ENCODE measurements at places on chromosomes 11 and 22.

- no peak for DNase-seq
Measured at GRCh38 chr11:6667733-6668374, 12.2 kb upstream of the DCHS1 start.

DNA sequence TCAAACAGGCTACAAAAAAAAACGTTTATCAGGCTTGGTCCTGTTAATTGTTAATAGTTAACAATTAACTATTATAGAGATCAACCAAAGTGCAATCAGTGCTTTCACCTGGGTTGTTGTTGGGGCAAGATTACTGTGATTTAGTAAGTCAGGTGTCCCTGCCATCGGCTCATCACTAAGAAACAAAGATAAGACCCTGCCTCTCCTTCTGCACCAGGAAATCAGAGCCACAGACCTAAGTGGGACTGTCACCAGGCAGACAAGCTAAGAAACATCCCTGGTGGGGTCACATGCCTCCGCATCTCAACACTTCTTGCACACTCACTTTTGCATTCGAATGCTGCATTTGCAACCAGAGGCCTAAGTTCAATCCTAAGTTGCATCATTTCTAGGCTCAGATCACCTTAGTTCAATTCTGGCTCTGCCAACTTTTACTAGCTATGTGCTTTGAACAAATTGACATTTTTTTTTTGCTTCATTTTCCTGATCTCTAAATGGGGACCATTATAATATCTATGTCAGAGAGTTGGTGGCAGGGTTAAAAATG is 298.9 kb upstream of the B3GAT1 start:
- no peak for DNase-seq

DNA sequence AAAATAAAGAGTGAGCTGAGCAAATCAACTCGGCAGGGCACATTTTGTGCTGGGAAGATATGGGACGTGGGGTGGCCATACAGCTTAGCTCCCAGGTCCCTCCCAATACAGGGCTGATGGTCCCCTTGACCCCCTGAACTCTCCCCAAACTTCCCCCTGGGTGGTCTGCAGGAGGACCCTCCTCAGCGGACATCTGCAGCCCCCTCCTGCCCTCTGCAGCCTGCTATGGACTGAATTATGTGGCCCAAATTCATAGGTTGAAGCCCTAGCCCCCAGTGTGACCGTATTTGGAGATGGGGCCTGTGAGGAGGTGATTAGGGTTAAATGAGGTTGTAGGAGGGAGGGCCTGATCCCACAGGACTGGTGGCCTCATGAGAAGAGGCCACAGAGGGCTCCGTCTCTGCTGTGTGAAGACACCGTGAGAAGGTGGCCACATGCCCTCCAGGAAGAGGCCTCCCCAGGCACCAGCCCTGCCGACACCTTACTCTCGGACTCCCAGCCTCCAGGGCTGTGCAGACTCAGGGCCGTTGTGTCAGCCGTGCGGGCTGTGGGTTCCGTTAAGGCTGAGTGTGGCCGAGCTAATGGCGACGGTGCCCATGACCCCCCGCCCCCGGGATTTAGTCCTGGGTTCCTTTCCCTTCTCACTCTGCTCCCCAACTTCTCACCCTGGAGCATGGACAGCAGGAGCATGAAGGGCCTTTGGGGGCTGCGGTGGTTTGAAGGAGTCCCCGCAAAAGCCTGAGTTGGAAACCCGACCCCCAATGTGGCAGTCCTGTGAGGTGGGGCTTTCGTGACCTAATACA is 1042.8 kb downstream of the BRD1 start:
- DNase-seq = no peak

GRCh38 chr11:67277231-67277961 is 11.1 kb downstream of the GRK2 start:
- no peak for DNase-seq

GRCh38 chr11:67667490-67668191 is 6.8 kb downstream of the ALDH3B2 start:
- DNase-seq = no peak

DNA sequence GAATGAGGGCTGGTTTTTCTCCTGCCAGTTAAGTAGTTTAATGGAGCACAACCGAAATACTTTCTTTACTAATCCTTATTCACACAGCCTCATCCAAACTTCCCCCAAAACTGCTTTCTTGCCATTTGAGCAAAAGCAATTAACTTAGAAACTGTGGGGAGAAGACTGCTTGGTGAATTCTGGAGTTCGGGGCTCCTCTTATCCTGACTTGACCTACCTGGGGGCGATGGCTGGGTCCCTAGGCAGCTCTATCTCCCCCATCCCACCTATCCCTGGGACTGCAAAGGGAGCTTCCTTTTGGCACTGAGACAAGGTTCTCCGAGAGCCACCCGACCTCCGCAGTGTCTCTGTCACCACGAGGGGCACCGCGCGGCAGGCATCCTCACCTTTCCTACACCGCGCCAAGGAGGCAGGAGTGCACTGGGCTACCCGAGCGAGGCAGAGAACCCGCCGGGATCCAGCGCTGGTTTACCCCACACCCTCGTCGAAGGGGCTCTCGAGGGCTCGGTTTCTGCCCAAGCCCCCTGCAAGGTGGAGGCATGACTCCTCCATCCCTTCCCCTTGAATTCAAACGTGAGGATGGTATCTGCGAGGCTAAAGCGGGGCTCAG is 759 bp downstream of the DESI1 start:
- DNase-seq = no peak

GRCh38 chr11:1472180-1473005 is 14.2 kb downstream of the MOB2 start:
- DNase-seq = no peak

DNA sequence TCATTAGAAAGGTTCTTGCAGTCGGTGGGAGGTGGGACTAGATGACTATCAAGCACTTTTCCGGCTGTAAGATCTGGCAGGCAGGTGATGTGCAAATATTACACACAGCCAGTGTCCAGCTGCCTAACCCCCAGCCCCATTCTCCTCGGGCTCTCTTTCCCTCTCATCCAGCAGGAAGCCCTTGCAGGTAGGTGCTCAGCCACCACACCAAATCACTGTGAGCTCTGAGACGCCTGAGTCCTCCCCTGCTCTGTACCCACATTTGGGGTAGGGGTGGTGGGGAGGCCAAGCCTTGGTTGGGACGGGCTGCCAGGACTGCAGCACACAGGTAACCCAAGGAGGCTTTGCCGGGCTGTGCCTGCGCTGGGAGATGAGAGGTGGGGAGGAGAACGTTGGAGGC is 601 bp downstream of the ART5 start:
- no peak for DNase-seq

- peak; percentile 3 for DNase-seq
Measured at GRCh38 chr11:95241681-95242081, 10.7 kb upstream of the SESN3 start.

DNA sequence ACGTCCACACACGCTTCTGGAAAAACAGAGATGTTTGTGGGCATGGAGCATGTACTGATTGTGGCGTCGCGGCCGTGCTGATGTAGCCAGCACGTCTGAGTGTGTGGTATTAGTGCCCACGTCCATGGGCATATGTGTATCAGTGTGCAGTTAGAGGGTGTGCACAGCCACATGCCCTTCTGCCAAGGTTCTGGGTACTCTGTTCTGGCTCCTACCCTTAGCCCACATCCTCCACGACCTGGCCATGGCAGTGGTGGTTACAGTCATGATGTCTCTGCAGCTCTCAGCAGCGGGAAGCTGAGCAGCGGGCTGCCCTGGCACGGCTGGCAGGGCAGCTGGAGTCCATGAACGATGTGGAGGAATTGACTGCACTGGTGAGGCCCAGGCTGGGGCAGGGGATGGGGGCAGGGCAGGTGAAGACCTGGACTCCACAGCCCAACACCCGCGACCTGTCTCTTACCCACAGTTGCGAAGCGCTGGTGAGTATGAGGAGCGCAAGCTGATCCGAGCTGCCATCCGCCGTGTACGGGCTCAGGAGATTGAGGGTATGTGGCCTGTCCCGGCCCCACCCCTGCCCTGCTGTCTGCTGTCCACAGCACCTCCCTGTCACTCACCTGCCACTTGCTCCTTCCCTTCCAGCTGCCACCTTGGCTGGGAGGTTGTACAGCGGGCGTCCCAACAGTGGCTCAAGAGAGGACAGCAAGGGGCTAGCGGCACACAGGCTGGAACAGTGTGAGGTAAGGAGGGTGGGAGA is 7.3 kb downstream of the SMTN start:
- DNase-seq = no peak

DNA sequence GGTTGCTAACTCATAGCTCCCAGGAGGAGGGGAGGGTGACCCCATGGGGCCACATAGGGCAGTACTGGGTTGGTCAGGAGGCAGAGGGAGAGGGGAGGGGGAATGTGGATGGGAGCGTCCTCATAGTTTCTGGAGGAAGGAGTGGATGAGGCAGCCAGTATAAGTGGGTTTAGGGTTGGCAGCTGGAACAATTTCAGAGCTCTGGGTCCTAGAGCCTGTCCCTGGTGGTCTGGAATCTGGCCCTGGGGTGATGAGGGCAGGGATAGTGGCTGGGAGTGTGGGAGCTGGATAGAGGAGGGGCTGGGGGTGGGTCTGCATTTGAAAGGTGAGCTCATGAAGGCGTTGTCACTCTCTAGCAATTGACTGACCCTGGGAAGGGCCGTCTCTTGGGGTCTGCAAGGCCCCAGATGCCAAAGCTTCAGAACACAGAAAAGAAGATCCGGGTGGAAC is 5.3 kb upstream of the MRGPRG start:
- no peak for DNase-seq

- no peak for DNase-seq
Measured at GRCh38 chr11:87523276-87523675, 485.5 kb downstream of the TMEM135 start.

DNA sequence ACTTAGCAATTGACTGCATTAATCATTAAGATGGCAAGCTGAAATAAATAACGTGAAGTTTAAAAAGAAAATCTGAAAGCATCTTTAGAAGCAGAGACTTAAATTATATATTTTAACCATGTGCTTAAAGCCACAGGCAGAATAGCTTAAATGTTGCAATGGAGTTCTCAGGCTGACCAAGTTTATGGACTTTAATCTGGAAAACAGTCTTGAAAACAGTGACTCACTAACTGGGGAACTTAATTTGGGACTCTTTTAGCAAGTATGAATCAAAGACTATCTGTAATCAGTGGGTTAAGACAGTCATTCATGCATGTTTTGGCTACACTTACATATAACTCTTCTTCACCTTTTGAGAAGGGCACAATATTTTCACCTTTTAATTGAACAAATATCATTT is 12.6 kb upstream of the GLYATL1 start:
- DNase-seq = peak; percentile 72

DNA sequence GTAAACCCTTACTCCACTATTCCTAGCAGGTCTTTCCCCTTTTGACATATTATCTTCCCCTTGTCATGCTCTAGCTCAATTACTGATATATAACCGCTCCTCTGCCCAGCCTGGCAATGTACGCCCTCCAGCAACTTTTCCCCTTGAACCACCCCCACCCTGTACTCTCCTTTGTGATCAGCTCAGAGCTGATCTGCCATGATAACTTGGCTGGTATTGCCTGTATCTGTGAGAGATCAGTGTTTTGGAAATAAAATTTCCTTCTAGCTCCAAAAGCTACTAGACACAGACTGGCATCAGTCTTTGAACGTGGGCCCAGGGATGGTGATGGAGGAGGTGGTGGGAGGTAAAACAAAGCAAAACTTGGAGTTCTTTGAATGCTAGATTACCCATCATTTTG is 42.9 kb downstream of the DIXDC1 start:
- no peak for DNase-seq

- no peak for DNase-seq
Measured at GRCh38 chr11:68683121-68683520, 1.2 kb upstream of the GAL start.

DNA sequence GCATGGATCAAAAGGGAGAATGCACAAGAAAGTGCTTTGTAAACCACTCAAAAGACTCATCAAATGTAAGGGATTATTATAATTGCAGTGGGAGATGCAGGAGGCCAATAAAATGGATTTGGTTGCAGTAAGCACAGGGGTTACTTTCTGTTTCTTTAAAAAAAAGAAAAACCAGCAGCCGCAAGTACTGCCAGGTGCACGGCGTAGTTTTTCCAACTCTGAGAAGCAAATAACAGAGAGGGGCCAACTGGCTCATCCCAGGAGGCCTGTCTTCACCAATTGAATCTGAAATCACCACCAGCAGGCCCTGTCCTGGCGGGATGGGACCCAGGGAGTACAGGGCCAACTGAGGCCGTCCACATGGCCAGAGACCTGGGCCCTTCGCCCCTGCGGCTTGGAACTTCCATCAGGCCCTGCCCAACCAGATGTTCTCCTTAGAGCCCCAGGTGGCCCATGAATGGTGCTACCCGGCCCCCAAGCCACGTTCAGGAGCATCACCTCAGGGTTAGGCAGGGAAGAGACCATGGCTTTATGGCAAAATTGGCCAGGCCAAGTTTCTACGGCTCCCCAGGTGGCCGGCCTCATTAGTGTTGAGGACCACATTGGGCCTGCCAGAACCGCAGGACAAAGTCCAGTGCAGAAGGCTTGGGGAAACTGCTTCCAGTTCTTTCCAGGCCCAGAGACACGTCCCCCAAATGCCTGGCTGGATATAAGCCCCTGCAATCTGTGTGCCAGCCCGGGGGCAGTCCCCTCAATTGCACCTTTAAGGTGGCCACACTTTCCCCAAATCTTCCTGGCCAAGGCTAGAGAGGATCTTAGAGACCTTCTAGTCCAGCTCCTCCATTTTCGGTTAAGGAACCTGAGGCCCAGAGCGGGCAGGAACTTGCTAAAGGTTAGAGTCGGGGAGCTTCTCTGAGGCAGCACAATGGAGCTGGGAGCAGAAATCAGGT is 61.7 kb downstream of the CHRDL2 start:
- no peak for DNase-seq

GRCh38 chr11:120633616-120634393 is 122.3 kb downstream of the GRIK4 start:
- DNase-seq = no peak

- DNase-seq = no peak
Measured at GRCh38 chr11:81496601-81497000, 1237.1 kb downstream of the FAM181B start.

- peak; percentile 97 for DNase-seq
Measured at GRCh38 chr11:36385121-36385970, 89.3 kb downstream of the PRR5L start.

All from astrocyte (in vitro differentiated cells and primary cell).